ENCODE measurements at places on chromosomes 1 and 21. TPM values are rescaled to one million over a fixed set of nuclear protein-coding genes. Genes with fewer than 3 reads are reported as not detected.
A peak's percentile ranks its signal among the peaks of the same experiment; 100 is the strongest.

Gene LMX1A
- total RNA-seq, result 8.7 TPM

Gene LRRC7
- total RNA-seq, result not detected

Gene SAMD11
- total RNA-seq, result not detected

Gene DMBX1
- 0.06 TPM for total RNA-seq

Gene RAB25
- 2.4 TPM for total RNA-seq

Gene TP53BP2
- total RNA-seq, result 52.6 TPM

Gene OR14K1
- total RNA-seq, result not detected

Gene CCDC28B
- 16.4 TPM for total RNA-seq

Gene KRTAP19-3
- not detected for total RNA-seq

Gene HOOK1
- total RNA-seq, result 12.1 TPM

DNA sequence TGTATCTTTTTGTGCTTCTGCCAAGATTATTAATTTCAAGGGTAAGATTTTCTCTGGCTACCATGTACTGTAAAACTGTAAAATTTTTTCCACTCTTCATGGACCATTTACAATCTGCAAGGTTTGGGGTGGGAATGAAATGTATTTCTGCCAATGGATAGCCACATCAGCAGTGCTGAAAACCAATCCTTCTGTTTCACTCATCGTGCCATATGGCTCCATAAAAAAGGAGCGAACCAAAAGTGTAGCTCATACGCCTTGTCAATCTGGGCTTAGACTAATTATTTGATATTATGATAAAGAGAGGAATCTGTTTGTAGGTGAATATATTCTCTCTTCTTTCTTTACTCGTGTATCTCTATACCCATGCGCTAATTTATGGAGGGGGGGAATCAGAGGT lies 3.0 kb upstream of the SLC44A5 start:
- DNase-seq, result no peak

- DNase-seq, result no peak
Observed at GRCh38 chr1:19608232-19608631, 35.9 kb upstream of the NBL1 start.

- DNase-seq, result peak; percentile 91
Observed at GRCh38 chr1:177170756-177171535, at the start of gene BRINP2. Gene BRINP2 (plus strand): TSS chr1:177170958. CDS start chr1:177229877, 58,919 bp downstream.

- no peak for DNase-seq
Observed at GRCh38 chr1:207983044-207983635, 72.2 kb upstream of the CD34 start.

- DNase-seq, result no peak
Observed at GRCh38 chr1:107276247-107276646, 135.4 kb downstream of the NTNG1 start.

DNA sequence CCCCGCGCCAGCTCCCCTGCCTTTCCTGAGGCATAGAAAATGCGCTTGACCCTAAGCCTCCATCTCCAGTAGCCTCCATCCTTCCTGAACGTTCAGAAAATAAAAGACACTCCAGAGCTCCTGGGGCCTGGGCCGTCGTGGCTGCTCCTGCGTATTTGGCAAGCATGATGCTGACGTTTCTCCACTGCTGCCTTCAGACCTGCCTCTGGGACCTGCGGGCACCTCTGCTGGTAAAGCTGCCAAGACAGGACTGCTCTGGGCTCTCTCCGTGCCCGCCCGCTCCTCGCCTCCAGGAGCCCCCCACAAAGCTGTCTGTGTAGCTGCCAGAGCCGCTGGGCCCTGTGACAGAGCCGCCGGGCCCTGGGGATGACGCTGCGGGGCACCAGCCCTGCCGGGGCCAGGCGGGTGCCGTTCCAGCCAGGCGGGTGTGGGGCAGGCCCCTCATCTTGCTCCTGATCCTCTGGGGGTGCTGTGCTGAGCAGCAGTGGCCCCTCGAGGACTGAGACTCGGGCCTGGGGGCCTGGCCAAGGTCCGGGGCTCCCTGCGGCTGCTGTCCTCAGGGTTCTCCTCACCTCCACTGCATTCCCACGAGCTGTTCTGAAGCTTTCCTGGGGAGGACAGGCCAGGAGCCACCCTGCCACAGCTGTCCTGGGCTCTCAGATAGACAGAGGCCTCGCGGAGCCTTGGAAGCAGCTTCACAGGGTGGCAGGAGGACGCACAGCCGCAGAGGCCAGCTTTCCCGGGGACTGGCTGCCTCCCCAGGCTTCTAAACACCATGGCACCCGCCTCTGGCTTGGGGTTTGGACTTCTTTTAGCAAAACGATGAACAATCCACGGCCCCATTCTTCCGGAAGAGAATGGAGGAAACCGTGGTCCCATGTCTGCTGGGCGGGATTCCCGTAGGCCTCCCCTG lies 48.1 kb downstream of the MORN1 start:
- DNase-seq, result no peak

DNA sequence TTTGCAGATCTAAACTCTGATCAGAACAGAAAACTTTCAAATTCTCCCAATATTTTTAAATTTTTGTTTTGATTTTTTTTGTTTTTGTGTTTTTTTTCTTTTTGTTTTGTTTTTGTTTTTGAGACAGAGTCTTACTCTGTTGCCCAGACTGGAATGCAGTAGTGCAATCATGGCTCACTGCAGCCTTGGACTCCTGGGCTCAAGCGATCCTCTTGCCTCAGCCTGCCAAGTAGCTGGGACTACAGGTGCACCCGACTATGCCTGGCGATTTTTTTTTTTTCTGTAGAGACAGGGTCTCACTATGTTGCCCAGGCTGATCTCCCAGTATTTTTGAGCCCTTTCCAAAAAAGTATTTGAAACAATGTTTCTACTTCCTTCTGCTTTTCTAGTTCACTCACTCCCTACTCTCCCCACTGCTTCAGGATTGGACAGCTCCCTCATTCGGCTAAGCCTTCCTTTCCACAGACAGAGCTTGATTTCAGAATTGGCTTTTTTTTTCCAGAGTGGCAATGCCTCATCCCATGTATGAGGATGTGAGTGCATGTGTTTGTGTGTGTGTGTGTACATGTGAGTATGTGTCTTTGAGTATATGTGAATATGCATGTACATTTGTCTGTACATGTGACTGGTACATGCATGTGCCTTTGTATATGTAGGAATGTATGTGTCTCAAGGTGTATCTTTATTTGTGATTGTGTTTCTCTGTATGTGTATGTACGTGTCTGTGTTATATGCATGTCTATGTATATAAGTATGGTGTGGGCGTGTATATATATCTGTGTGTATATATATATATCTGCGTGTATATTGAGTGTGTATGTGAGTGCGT lies 11.9 kb downstream of the LHX4 start:
- no peak for DNase-seq

- no peak for DNase-seq
Observed at GRCh38 chr1:4974981-4975685, 320.7 kb downstream of the AJAP1 start.

DNA sequence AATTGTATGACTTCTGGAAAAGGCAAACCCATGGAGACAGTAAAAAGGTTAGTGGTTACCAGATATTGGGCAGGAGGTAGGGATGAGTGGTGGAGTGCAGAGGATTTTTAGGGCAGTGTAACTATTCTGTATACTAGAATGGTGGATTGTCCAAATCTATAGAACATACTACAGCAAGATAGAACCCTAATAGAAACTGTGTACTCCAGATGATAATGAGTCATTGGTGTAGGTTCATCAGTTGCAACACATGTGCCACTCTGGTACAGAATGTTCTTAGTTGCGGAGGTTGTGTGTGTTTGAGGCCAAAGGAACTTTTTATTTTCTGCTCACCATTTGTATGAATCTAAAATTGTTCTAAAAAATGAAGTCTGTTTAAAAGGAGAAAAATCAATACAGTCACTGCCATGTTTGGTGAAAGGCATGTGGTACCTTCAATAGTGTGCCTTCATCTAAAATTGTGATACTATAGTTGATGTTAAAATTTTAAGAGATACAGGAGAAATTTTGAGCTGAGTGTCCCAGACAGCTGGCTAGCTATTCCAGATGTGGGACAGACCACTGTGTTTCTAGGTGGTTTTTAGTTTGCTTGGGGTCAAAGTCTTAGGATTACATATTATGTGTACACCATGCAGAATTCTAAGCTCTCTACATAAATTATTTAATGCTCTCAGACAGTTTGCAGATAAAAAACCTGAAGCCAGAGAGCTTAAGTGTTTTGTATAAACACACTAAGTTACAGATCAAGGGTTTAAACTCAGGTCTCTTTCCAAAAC lies 150.5 kb downstream of the RPS6KC1 start:
- no peak for DNase-seq

- peak; percentile 85 for DNase-seq
Observed at GRCh38 chr1:150150133-150151021, 661 bp downstream of the PLEKHO1 start.

DNA sequence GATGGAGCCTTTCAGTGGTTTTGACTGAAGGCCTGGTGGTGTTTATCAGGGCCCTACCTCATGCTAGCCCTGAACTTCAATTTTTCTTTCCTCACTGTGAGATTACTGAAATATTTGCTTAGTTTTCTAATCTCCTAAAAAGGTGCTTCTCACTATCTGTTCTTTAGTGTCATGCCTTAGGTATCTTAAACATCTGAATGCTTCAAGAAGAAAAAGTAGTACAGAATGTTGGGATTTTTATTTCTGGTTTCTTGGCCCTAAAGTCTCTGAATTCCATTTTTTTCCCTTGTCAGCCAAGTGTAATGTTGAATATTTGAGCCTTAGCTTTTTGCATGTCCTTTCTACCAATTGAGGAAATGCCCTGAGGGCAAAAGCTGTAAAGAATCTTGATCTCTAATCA lies 47.9 kb upstream of the PRKACB start:
- DNase-seq, result no peak

- DNase-seq, result no peak
Observed at GRCh38 chr21:43287111-43287760, 118.4 kb downstream of the CRYAA start.

- DNase-seq, result no peak
Observed at GRCh38 chr1:29682919-29683295, 446.6 kb downstream of the PTPRU start.

- no peak for DNase-seq
Observed at GRCh38 chr21:21188513-21189195, 190.4 kb downstream of the NCAM2 start.

DNA sequence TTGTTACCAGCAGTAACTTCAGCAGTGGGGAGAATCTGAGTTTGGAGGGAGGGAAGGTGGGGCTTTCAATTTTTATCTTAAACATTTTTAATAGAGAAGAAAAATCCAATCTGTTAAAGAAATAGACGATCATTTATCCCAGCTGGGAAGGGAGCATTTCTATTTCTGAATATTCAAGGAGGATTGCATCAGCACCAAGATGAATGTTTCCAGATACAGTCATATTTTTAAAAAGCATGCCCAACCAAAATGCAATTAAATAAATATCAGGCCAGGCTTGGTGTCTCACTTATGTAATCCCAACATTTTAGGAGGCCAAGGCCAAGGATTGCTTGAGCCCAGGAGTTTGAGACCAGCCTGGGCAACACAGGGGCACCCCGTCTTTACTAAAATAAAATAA lies 1.7 kb upstream of the ATP1A4 start:
- DNase-seq, result no peak

DNA sequence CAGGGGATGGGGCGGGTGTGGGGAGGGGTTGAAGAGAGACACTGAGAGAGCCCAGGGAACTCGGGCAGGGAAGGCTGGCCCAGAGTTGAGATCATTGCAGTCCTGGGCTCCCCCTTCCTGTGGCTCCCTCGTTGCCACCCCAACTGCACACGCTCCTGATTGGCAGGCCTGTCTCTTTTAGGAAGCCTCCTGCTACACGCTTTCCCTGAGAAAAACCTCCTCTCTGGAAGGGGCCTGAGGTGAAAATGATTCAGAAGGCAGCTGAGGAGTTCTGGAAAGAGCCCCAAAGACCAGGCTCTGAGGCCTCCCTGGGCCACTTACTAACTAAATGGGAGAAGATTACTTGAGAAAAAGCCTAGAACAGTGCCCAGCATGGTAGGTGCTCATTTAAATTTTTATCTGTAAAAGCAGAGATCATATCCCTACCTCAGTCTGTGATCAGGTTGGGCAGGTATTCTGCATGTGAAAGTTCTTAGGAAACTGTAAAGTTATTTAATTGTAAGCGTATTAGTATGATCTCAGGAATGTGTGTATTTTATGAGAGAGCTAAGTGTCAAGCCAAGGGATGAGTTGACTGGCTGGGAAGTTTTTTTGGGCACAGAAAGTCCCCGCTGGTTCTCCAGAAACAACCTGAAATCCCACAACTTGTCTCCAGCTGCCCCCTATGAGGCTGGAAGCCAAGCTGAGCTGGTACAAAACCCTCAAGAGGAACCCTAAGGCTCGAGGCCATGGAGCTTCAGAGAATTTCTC lies 65.2 kb upstream of the EPS8L3 start:
- no peak for DNase-seq

- no peak for DNase-seq
Observed at GRCh38 chr1:73910466-73910865, 287.5 kb downstream of the LRRIQ3 start.

DNA sequence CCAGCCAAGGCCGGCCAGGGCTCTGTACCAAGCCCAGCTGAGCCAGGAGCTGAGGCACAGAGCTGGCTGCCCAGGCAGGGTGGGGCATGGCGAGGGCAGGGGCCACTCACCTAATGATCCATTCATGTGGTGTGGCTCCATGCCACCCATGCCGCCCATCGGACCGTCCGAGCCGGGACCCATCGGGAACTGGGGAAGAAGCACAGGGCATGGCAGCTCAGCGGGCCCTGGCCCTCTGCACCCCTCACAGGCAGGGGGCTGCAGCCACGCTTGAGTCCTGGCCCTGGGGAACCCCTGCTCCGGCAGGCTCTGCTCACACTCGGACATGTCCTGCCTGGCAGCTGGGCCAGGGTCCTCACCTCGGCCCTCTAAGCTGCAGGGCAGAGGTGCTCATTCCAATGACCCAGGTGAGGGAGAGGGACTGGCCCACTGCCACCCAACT lies 28.7 kb downstream of the MRPL37 start:
- DNase-seq, result no peak

- DNase-seq, result peak; percentile 47
Observed at GRCh38 chr1:167431261-167431908, 86.9 kb downstream of the CD247 start.

DNA sequence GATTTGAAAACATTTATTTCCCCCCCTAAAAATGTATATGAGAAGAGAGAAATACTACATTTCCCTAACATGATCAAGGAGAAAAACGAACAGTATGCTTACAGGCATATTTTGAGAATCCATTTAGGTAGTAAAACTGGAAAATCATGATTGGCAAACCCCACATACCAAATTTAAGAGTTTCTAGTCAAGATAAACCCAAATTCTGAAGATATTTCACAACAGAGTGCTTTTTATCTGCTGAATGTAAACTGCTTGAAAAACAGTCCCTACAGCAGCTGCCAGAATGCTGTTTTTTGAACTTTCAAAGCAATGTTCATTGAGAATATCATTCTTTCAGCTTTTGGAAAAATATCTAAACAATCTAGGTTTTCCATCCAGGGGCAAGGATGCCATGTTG lies 31.0 kb downstream of the ASH1L start:
- no peak for DNase-seq

Measured in neural progenitor cell (in vitro differentiated cells).